LHCN-M2 (cell line): ENCODE measurements at places on chromosomes 7 and 10. TPM values are rescaled to one million over a fixed set of nuclear protein-coding genes. Genes with fewer than 3 reads are reported as not detected.
A peak's percentile ranks its signal among the peaks of the same experiment; 100 is the strongest.

GRCh38 chr10:35813219-35813618, 171.1 kb upstream of the FZD8 start:
- no peak for DNase-seq

GRCh38 chr7:124246262-124246863, 213.5 kb upstream of the TMEM229A start:
- DNase-seq, result no peak

- peak; percentile 83 for DNase-seq
Measured at GRCh38 chr10:98309366-98310355, 41.7 kb upstream of the LOXL4 start.

DNA sequence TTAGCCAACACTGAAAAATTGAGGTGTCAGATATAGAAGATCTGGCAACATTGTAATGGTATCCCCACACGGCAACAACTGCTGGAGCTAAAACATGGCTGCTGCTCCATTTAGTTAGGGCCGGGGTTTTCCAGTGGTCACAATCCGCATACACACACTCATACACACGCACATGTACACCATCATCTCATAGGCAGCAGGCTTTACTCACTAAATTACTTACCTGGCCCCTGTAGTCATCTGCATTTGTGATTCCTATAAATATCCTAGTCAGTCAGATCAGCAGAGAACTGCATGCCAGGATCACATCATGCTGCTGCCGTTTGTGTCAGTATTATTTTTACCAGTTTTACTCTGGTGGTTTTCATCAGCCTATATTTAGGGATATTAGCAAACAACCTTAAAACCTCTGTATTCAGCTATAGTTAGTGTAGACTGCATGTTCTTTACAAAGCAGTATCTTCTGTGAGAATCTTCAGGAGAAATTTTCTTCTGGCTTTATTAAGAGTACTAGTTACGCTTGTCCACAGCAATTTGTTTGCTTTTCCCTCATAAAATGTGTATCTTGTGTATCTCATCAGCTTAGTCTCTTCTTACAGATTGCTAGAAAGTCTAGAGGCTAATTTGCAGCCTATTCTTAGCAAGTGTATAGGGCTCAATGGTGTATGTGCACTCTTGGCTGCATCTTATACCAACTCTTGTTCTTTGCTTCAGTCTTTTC, 38.3 kb upstream of the PTPN12 start:
- DNase-seq, result no peak

DNA sequence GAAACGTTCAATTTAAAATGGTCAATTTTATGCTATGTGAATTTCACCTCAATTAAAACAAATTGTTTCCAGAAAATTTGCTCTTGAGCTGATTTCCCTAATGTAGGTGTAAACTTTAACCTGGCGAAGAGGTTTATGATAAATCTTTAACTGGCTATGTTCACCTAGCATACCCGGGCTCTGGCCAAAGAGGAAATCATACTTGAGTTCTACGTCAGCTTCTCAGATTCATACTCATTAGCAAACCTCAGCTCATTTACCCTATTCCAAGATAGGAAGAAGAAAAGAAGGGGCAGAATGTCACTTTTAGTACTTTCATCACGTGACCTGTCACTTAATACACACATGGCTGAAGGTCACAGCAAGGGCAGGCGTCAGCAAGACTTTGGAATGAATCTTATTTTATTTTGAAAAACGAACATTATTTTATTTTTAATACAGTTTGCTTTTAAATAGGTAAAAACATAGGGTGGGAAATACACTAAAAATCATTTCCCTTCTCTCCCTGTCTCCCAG, 97.0 kb downstream of the ABLIM1 start:
- DNase-seq, result no peak

DNA sequence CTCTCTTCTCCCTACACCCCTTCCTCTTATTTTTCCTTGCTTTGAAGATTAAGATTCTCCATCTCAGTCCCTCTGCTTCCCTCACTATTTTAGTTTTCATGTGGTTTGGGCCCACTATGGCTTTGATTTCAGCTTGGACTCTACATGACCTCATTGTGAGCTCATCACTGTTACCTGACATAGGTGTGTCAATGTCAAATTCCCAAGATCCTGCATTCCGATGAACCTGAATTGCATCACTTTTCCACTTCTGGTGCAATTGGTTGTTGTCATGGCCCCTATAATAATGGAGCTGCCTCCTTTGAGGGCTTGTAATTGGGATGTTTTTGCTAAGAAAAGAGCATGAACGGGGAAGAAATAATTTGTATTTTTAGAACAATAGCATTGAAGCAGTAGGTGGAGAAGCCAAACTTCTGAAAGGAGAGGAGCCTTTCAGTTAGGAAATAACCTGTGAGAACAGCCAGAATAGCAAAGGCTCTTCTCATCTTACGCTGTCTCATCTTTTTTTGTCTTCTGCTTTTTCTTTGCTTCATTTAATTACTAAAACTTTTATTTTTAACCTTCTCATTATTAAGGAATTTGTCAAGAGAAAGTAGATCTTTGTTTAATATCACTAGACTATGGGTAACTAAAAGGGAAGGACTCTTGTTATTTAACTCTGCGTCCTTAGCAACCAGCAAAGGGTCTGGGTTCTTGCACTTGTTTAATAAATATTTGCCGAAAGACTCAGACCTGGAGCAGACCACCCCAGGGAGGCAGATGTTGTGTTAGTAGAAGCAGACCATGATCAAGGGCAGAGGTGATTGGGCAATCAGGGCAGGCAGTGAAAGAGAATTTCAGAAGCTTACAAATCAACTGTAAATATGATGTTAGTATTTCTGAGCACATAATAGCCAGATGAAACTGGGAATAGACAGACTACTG, 95.4 kb downstream of the TES start:
- no peak for DNase-seq

- peak; percentile 54 for DNase-seq
Measured at GRCh38 chr10:126137562-126138221, 241.3 kb downstream of the FANK1 start.

- DNase-seq, result peak; percentile 93
Measured at GRCh38 chr7:93327006-93327633, 95.0 kb downstream of the VPS50 start.

The GATA3 gene
- not detected in 2 replicates for total RNA-seq

The HMX3 gene
- not detected in 2 replicates for total RNA-seq

The TSPAN15 gene
- total RNA-seq, result 1.5 and 2.0 TPM in 2 replicates

The HOXA6 gene
- total RNA-seq, result 1.6 and 2.1 TPM in 2 replicates

The FANK1 gene
- total RNA-seq, result 2.2 and 2.3 TPM in 2 replicates

The SLC26A4 gene
- total RNA-seq, result 34.8 and 59.2 TPM in 2 replicates

The ADRA2A gene
- total RNA-seq, result 0.13 and 0.34 TPM in 2 replicates

The NUTM2E gene
- total RNA-seq, result 0.06 TPM in 1 of 2 replicates, not detected in the other

The ASB4 gene
- total RNA-seq, result under 0.01 and 0.06 TPM in 2 replicates
